NCI-H2029 treated with DMSO at 0.1 percent for 48 hours (cell line): ENCODE measurements at places on chromosomes 6 and 20.

- no peak for DNase-seq
Measured at GRCh38 chr6:169839898-169840631, 88.6 kb downstream of the ERMARD start.

DNA sequence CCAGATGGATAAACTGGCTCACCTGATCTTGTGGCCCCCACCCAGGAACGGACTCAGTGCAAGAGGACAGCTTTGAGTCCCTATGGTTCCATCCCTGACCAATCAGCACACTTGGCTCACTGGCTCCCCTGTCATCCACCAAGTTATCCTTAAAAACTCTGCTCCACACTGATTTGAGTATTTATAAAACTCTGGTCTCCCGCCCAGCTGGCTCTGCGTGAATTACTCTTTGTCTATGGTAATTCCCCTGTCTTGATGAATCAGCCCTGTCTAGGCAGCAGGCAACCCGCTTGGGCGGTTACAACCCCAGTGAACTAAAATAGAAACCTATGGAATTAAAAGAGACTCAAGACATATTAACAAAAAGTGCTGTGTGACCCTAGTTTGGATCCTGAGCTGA is 38.1 kb upstream of the CD83 start:
- no peak for DNase-seq

DNA sequence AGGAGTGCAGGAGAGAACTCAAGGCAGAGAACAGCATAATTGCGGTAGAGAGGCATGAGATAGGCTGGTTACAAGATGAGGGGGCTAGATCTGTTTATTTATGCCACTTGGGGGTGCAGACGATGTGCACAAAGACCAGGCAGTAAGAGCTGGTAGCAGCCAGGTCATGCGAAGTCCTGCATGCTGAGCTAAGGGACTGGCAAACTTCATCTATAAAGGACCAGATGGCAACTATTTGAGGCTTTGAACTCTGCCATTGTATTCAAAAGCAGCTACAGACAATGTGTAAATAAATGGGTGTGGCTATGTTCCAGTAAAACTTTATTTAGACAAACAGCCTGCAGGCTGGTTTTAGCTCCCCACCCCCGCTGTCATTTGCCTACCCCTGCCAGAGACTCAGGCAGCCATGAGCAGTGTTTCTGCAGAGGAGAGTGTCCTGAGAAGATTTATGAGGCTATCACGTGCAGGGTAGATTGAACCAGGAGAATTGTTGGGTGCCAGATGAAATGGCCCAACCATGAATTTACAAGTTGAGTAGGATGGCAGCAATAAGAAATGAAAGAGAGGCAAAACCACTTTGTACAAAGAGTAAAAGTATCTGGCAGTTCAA is 253.4 kb upstream of the MOCS1 start:
- no peak for DNase-seq

DNA sequence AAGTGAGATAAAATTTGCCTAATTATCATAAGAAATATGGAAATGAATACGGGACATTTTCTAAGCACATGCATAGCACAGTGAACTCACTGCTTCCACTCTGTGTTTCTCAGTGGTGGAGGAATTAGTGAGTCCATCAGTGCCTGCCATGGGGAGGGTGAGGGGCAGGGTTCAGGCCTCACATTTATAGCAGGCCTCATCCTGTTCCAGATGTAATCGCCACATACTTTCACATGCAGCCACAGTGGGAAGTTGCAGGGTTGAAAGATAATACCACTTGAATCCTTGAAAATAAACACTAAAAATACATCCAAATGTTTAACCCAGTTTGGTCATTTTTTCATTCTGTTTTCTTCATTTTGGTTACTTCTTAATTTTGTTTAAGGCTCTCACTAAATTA is 29.9 kb upstream of the ANKEF1 start:
- no peak for DNase-seq

DNA sequence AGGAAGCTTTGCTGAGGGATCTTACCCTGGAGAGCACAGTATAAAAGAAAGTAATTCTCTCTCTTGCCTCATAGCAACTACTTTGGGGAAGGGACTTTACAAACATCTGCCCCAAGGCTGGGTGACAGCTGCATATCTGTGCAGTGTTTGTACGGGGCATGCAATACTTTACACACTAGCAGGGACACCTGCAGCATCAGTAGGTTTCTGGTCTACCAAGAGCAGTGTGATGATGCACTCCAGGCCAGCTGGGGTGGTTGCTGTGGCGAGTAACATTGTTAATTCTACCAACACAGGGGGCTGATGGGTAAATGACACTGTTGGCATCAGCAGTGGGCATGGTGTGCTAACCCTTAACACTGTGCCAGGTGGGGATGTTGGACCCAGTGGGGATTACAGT is 48.0 kb downstream of the ADTRP start:
- DNase-seq: no peak

- DNase-seq: no peak
Measured at GRCh38 chr6:56072856-56073255, 174.5 kb downstream of the COL21A1 start.

DNA sequence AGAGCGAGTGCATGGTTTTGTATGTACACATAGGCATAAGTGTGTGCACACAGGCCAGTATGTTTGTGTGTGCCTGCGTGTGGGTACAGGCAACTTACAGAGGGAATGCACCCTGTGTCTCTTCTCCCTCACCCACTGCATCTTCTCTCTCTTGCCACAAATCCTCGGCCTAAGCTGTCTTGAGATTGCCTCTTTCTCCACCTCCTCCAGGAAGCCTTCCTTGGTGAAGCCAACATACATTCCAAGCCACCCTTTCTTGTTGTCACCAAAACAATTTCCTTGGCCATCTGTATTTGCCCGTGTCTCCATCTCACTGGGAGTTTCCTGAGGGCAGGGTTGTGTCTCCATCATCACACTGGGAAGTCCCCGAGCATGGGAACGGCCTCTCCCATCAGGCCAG is 29.8 kb upstream of the MLN start:
- no peak for DNase-seq

DNA sequence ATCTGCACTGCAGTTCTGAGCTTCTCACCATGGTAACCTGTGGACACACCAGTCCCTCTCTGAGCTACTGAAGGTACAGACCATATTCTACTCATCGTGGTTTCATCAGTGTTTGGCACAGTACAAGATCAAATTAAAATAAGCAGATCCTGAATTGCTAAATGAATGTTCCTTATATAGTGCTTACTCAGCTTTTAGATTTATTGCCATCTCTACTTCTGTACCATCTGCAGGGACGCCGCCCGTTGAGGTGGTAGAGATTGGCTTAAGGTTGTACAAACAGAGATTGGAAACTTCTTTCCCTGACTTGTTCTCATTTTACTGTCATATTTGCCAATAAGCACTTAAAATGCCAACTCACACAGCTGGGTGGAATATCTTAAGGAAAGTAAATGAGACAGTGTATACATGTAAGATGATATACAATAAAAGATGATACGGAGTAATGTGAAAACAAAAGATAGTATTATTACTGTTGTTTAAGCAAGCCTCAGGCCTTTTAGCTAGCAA is 223.4 kb upstream of the FOXQ1 start:
- DNase-seq: no peak

- no peak for DNase-seq
Measured at GRCh38 chr20:21554376-21554890, 40.6 kb upstream of the NKX2-2 start.

DNA sequence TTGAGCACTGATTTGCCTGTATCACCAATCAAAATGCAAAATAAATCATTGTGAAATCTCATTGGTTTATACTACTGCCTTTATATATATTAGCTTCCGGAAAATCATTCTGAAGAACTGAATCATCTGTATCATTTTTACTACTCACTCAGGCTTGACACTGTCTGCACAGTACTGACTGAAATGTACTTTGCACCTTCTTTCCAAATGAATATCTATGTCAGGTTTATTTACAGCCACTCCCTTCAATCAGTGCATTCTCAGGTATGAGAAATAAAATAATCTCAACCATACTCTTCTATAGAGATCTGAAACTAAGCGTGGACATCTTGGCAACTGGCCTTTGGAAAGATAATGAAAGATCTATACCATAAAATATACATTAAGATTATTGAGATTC is 2.7 kb downstream of the KHDRBS2 start:
- no peak for DNase-seq

DNA sequence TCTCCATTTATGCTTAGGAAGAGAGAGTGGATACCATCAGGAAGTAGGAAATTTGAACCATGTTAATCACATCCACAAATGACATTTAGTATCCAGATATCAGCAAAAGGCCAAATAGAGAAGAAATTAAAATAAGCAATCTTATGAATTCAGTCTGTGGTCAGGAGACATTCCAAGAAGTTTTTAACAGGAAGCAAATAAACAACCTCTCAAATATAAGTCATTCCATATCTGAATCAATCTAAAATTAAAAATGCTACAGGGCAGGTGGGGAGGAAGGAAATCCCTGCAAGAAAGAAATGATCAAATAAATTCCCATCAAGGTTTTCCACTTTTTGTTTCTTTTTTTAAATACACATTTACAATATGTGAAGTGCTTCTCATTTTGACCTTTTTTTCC is 520.6 kb downstream of the LMBRD1 start:
- DNase-seq: no peak

DNA sequence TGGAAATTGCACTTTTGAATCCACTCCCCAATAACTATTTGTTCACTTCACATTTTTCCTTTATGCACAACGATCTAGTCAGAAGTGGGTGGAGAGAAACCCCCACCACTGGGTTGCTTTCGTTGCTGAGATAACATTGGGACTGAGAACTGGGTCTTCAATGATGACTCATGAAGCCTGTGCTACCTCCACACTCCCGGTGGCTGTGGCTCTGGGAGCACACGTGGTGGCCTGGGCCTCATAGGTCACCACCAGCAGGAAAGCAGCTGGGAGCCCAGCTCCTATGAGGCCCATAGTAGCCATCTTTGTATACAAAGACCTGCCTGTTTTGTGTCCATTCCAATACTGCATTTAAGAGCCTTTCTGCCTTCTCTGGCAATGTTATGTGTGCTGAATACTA is 178.0 kb upstream of the SASH1 start:
- DNase-seq: no peak

DNA sequence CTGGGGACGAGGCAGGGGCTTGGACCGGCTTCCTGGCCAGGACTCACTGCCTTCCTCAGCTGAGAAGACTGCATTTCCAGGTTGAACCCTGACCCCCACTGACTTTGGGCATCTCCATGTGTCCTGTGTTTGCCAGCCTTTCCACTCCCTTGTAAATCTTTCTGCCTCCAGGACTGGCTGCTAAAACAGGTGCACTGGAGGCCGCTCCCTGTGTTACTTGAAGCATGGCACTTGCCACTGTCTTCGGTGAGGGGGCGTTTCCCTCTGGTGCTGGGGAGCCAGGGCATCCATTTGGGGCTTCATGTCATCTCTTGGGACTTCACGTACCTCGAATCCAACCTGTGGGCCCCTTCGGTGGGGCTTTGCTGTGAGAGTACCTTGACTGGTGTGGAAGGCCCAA is 6.7 kb upstream of the RBM38 start:
- no peak for DNase-seq

- DNase-seq: no peak
Measured at GRCh38 chr6:55868771-55869479, 6.5 kb downstream of the BMP5 start.
